Mesothelial cell of epicardium (in vitro differentiated cells): ENCODE measurements at places on chromosomes 4 and X. TPM values are rescaled to one million over a fixed set of nuclear protein-coding genes. Genes with fewer than 3 reads are reported as not detected.

Gene CNOT6L
- 45.6 to 51.9 TPM (median 49.4 TPM) in 3 replicates for total RNA-seq

Gene HSFX4
- total RNA-seq, result not detected in 3 replicates

DNA sequence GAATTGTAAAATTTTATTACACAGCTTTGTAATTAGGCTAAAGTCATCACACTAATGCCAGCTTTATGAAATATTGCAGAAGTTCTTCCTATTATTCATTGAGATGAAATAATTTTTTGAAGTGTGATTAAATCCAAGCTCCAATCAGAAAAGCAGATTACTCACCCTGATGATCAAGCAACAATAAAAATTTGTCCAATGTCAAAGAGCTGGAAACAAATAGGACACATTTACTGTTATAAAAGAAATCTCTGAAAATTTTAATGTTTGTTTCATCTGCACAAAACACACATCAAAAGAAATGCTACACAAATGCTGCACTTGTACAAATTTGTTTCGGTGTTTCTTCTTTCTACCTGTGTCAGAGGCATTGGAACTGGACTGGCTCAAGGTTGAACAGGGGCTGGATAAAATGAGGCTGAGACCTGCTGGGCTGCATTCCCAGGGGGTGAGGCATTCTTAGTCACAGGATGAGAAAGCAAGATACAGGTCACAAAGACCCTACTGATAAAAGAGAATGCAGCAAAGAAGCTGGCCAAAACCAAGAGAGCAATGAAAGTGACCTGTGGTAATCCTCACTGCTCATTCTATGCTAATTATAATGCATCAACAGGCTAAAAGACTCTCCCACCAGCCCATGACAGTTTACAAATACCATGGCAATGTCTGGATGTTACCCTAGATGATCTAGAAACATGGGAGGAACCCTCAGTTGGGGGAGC, 78.3 kb downstream of the GASK1B start:
- H3K4me1 ChIP-seq, result peaks cover 23% of the 10 kb centered on the region
- H3K27ac ChIP-seq, result peak overlapping the region; percentile 84
- H3K4me3 ChIP-seq, result peak overlapping the region; percentile 22
- H3K36me3 ChIP-seq, result peaks cover 4% of the 10 kb centered on the region
- DNase-seq, result peak; percentile 43
- H3K27me3 ChIP-seq, result no peaks in the 10 kb centered on the region

DNA sequence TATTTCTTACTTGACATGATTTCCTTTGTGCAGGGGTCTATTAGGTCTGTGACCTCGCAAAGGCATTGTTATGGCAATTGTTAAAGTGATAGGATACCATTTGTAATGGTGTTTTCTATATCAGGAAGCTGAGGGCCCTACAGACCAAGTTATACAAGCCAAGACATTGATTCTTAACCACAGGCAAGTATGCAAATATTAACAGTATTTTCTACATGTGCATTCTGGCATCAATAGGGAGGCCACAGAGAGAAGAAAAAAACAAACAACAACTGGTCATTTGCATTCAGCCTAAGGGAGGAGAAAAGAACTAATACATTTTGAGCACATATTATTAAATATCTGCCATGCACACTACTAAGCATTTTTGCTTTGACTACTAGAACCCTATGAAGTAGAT, 28.5 kb downstream of the GBA3 start:
- DNase-seq, result no peak
- no peak overlapping the region for H3K4me3 ChIP-seq
- peaks cover 3% of the 10 kb centered on the region for H3K4me1 ChIP-seq
- no peak overlapping the region for H3K27ac ChIP-seq
- peaks cover 4% of the 10 kb centered on the region for H3K27me3 ChIP-seq

DNA sequence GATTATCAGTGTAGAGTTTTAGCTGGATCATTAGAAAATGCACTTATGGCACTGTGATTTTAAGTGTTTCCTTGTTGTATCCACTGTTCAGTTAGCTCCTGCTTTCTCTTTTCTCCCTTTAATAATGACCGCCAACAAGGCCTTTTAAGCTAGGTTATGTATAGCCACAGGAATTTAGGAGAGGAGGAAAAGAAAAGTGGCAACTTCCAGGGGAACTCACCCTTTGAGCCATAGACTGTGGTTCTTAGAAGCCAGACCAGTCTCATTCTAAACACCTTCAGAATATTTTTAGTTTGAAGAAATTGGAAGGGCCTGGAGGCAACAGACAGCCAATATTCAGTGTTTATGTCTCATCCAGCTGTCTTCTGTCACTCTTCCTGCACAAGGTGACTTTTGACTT, 6.1 kb downstream of the FGF2 start:
- H3K27me3 ChIP-seq, result peaks cover 11% of the 10 kb centered on the region
- no peaks in the 10 kb centered on the region for H3K36me3 ChIP-seq
- peaks cover 12% of the 10 kb centered on the region for H3K4me1 ChIP-seq
- DNase-seq, result no peak

GRCh38 chr4:10186228-10187214, 69.9 kb upstream of the WDR1 start:
- DNase-seq, result no peak
- H3K27me3 ChIP-seq, result no peaks in the 10 kb centered on the region
- H3K27ac ChIP-seq, result no peak overlapping the region
- H3K4me3 ChIP-seq, result no peak overlapping the region
